ENCODE measurements at places on chromosomes 12 and 14.

DNA sequence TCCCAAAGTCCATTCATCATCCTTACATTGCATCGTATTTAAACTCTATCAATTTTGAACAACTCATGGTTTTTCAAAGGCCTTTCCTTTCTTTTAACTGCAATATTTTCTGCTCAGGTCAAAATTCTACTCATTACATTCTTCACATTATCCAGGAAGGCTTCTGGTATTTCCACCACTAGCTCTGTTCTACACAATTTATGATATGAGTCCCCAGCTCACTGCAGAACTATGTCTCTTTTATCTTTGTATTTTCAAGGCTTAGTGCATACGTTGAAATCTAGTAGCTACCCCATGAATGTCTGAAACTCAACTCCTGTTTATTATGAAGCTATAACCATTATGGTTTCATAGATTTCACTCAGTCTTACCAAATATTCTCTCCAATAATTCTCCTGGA is 282.9 kb downstream of the DUSP6 start:
- DNase-seq, result no peak

DNA sequence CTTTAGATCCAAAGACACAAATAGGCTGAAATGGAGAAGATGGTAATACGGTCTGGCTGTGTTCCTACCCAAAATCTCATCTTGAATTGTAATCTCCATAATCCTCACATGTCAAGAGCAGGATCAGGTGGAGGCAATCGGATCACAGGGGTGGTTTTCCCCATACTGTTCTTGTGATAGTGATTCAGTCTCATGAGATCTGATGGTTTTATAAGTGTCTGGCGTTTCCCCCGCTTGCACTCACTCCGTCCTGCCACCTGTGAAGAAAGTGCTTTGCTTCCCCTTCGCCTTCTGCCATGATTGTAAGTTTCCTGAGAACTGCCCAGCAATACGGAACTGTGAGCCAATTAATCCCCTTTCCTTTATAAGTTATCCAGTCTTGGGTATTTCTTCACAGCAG is 1795.5 kb upstream of the FLRT2 start:
- DNase-seq, result no peak

DNA sequence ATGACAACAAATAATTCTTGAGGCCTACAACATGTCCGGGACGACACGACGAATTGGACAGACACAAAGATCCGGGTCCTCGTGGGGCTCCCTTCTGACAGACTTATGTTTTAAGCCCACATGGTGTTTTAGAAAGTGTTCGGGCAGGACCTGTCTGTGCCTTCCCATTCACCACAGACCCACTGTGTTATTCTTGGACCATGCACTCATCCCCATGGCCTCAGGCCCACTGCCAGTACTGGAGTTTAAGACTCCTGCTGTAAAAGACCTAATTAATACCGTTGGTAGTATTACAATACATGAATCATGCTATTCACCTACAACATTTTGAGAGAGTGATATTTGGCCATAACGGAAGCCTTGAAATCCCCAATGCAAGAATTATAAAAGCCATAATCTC is 20.0 kb downstream of the SLC15A4 start:
- no peak for DNase-seq

DNA sequence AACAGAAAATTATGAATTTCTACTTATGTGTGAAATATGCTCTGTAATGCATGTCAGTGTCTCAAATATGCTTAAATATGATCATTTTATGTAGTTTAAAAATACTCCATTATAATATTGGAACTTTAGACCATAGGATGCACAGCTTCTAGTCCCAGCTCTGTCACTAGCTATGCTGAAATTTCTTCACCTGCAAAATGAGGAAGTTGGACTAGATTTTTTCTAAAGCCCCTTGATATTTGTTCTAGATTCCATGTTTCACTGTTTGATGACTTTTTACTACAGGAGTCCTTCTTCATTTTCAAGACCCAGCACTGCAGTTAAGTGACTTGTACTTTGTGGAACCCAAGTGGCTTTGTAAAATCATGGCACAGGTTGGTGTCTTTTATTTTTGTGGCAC is 90.1 kb downstream of the LRRK2 start:
- DNase-seq, result no peak

GRCh38 chr14:21734457-21735074 is 60.9 kb upstream of the OR4E1 start:
- DNase-seq, result peak; percentile 6

DNA sequence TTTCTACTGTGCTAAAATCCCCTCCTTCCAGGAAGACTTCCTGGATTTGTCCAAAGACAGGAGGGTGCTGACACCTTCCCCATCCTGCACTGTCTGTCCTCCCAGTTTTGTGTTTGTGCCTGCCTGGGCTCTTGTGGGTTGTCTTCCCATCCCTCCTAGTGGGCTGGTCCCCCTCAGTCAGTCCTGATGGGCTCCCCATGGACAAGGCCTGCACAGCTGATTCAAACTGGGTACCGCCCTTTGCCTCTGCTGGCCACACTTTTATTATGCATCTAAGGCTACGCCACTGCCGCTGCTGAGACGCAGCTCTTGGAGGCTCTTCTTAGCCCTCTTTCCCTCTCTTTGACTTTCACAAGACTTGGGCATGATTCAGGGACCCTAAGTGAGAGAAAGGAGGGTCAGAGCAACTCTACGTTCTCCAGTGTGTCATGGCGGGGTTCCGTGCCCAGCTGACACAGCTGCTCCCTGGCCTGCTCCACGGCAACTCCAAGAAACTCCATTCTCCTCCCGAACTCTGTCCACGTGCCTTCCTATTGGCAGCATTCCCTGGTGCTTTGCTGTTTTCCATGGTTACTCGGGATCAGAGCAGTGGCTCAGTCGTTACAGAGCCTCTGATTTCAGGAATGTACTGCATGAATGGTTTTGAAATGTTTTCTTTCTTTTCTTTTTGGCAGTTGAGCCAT is 3.8 kb upstream of the KRT85 start:
- DNase-seq, result peak; percentile 59

DNA sequence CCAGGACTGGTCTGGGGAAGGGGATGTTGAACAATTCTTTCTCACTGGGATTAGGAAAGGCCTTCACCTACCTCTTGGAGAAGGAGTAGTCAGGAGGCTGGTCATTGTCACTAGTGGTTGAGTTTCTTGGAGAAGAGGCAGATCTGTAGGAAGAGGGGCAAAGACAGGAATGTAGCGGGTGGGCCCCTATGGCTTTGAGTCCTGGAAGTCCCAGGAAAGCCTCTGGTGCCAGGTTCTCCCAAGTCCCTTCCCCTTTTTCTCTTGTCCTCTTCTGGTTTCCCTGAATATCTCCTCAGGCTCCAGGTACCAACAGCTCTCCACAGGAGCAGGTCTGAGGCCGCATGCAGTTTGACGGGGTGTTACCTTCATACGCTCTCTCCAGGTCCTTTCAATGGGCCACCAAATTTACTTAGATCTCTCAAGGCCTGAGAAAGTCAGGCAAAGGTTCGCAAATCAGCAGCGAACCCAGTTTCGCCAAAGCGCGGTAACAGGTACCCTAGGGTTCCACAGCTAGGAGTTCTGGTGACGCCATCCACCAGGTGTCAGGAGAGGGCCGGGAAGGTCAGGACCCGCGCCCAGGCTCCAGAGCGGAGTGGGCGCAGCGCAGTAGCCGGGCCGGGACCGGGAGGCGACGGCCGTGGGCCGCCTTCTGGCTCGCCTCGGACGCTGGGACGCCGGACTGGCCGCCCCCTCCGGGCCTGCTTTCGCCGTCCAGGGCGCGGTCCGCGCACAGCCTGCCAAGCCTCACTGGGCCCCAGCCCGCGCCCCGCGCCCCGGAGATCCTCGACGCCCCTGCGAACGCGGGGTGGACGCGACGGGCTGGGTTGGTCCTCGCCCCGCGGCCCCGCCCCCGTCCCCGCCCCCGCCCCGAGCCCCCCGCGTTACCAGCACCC is 795 bp downstream of the SMAGP start:
- DNase-seq, result no peak

- DNase-seq, result no peak
These were observed 4.7 kb downstream of the B3GNT4 start for GRCh38 chr12:122208073-122208820.

GRCh38 chr12:47835006-47835830 is 15.5 kb upstream of the HDAC7 start:
- DNase-seq, result no peak

DNA sequence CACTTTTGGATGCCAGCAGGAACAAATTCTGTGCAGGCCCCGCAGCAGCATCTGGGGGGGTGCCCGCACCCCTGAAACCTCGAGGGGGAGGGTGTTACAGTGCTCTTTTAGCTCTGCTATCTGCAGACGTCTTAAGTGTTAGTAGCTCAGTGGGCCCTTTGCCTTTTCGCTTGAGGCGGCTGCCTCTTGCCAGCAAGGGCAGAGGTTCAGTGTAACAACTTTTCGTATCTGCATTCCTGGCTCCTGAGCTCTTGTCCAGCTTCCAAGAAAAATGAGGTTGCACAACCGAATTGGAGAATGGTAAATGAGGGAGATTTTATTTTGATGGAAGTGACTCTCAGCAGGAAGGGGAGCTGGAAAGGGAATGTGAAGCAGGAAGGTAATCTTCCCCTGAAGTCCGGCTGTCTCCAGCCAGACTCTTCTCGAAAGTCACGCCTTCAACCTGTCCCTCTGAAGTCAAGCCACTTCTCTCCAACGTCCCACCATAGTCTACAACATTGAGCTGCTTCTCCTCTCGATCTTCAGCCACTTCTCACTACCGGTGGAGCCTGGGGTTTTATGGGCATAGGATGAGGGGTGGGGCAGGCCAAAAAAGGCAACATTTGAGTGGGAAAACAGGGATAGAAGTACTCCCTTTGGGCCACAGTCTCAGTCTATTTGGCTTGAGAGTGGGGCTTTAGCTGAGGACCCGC is 17.8 kb downstream of the TAS2R50 start:
- DNase-seq, result no peak

GRCh38 chr12:12443431-12443878 is 86.6 kb downstream of the BORCS5 start:
- DNase-seq, result no peak

DNA sequence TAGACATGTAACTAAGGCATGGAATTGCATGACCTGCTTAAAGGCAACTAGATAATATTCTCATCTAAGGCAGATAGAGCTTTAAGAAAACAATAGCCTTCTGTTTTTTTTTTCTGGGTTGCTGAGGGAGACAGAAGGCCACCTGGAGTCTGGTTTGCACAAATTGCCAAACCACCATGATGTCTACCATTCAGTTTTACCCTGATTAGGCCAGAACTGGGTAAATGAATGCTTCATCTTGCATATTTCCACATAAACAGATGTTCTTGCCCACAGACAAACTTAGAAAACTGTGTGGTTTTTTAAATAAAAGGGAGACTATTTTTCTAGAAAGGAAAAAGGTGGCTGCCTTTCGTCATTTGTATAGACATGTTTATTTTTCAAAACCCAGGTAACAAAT is 278.7 kb upstream of the PRICKLE1 start:
- DNase-seq, result no peak

- DNase-seq, result no peak
These were observed 184.8 kb downstream of the SPTSSA start for GRCh38 chr14:34277191-34277590.

- no peak for DNase-seq
These were observed 26.6 kb downstream of the UBE3B start for GRCh38 chr12:109504068-109504467.

- DNase-seq, result no peak
These were observed 9.2 kb upstream of the ABCD2 start for GRCh38 chr12:39628836-39629235.

- DNase-seq, result no peak
These were observed 57.2 kb upstream of the FICD start for GRCh38 chr12:108457734-108458361.

GRCh38 chr14:59103396-59103795 is 85.1 kb upstream of the DAAM1 start:
- DNase-seq, result no peak

GRCh38 chr12:4591180-4591687 is 29.2 kb downstream of the DYRK4 start:
- DNase-seq, result no peak

- no peak for DNase-seq
These were observed 57.5 kb downstream of the CALM1 start for GRCh38 chr14:90454041-90455000.

DNA sequence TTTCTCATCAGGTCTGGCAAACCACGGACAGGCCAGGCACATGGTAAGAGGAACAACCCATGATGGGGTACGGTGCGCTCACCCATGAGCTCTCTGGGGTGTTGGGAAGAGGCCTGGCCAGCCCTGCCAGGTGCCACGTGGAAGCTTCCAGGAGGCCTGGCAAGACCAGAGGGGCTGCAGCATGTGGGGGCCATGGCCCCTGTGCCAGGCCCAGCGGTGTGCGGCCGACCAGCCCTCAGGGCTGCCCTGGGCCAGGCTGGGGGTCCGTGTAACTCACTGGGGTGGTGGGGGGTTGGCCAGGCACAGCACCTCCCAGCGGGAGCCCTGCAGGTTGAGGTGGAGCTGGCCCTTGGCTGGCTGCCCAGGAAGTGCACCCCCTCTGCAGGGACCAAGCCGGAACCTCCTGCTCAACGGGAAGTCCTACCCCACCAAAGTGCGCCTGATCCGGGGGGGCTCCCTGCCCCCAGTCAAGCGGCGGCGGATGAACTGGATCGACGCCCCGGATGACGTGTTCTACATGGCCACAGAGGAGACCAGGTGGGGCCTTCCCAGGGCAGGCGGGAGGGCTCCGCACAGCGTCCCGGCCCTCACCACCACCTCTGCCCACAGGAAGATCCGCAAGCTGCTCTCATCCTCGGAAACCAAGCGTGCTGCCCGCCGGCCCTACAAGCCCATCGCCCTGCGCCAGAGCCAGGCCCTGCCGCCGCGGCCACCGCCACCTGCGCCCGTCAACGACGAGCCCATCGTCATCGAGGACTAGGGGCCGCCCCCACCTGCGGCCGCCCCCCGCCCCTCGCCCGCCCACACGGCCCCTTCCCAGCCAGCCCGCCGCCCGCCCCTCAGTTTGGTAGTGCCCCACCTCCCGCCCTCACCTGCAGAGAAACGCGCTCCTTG is 4.9 kb upstream of the CRIP2 start:
- no peak for DNase-seq

GRCh38 chr12:3418609-3419390 is 72.2 kb upstream of the PRMT8 start:
- DNase-seq, result no peak

GRCh38 chr14:95292660-95293425 is 26.9 kb downstream of the CLMN start:
- no peak for DNase-seq

- DNase-seq, result no peak
These were observed 283 bp downstream of the VIPAS39 start for GRCh38 chr14:77457115-77457521.

GRCh38 chr12:31801872-31802271 is 73.1 kb upstream of the AMN1 start:
- no peak for DNase-seq

DNA sequence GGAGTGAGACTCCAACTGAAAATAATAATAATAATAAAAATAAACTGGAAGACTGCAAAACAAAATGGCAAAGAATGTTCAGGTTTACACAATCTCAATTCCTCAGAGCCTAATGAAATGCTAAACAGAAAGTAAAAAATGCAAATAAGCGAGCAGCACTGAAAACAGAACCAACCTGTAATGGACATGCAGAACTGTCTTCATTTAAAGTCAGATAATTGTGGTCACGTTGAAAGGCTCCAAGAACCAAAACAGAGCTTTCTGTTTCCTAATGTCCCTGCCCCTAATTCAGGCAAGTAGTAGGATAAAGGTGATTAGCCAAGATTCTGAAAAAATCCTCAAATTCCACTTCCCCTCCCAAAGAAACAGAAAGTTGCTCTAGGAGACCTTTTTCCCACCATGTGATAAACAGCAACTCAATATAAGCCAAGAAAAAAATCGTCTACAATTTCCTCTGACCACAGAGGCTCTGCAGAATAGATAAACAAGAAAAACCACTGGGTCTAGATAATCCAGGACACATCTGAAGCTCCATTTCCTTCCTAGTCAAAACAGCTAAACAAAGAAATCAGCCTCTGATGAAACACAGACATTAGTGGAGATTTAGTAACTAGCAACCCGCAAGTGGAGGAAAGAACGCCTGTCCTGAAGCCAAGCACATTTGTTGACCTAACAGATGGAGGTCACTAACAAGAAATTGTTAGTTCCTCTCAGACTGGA is 3.0 kb downstream of the MIS18BP1 start:
- DNase-seq, result no peak
